ENCODE measurements at places on chromosomes 5 and 9. TPM values are rescaled to one million over a fixed set of nuclear protein-coding genes. Genes with fewer than 3 reads are reported as not detected.

DNA sequence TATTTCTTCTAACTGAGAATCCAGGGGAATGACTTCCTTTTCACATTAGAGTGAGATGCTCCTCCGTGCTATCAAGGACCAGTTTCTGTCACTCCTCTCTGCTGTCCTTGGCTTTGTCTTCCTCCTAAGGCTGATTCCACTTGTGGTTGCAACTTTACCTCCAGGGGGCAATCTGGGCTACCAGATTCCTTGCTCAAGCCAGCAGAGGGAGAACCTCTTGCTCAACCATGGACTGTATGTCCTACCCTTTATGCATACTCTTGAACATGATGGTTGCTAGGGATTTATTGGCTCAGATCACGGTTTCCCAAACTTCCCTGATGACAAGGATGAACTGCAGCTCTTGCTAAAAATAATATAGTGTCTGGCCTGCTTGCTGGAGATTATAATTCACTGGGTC, 24.0 kb downstream of the NNT start:
- H3K36me3 ChIP-seq: no peaks in the 10 kb centered on the region
- no peak overlapping the region for H3K4me3 ChIP-seq
- peaks cover 3% of the 10 kb centered on the region for H3K4me1 ChIP-seq
- no peak for DNase-seq
- no peaks in the 10 kb centered on the region for H3K27me3 ChIP-seq

DNA sequence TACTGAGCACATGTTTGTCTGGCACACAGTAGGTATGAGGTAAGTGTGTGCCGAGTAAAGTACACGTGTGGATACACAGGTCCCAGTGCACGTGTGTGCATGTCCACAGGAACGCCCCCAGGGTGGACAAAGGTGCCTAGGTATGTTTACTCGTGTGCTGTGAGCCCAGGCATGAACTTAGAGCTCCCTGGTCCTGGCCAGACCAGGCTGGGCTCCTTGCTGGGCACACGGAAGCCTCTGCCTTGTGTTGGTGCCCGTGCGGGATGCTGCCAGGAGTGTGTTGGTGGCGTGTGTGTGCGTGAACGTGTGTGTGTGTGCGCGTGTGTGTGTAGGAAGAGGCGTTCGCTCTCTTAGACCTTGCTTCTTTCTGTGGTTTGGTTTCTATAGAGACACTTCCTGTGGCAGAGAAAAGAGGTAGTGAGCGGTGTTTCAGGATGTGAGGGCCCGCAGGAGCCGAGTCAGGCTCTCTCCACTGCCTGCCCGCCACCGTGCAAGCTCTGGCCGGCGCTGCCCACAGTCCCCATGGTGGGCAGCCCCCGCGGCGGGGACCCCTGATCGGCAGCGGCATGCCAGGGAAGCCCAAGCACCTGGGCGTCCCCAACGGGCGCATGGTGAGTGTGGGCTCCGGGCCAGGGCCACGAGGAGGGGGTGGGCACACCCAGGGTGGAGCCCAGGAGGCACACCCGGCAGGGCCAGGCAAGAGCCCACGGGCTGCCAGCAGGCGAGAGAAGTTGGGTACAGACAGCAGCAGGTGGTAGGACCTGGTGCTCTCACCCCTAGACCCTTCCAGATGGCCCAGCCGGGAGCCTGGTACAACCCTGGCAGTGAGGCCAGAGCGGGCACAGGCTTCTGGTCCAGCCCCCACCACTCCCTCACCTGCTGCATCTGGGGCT, at the start of gene RGS14:
RGS14 (plus strand) TSS at position 466 of the 893 bp plus-strand sequence; CDS start at position 567, 101 bp downstream.
- no peaks in the 10 kb centered on the region for H3K27me3 ChIP-seq
- peaks cover 12% of the 10 kb centered on the region for H3K4me1 ChIP-seq
- no peaks in the 10 kb centered on the region for H3K36me3 ChIP-seq
- DNase-seq: no peak
- no peak within 1 kb of the TSS for H3K27ac ChIP-seq

GRCh38 chr9:6334305-6334704, 6.1 kb downstream of the TPD52L3 start:
- H3K27me3 ChIP-seq: no peaks in the 10 kb centered on the region
- H3K27ac ChIP-seq: no peak overlapping the region
- H3K4me3 ChIP-seq: no peak overlapping the region
- no peaks in the 10 kb centered on the region for H3K4me1 ChIP-seq

GRCh38 chr9:1198085-1198484, 147.9 kb downstream of the DMRT2 start:
- no peak for DNase-seq
- no peaks in the 10 kb centered on the region for H3K27me3 ChIP-seq
- H3K4me1 ChIP-seq: peaks cover 27% of the 10 kb centered on the region
- H3K4me3 ChIP-seq: no peak overlapping the region
- peak overlapping the region; percentile 68 for H3K27ac ChIP-seq

Gene PTGS1
- total RNA-seq: 4.0 TPM

Gene ADAMTSL2
- total RNA-seq: 9.3 TPM

Gene OR2K2
- total RNA-seq: not detected

Gene PRRT1B
- not detected for total RNA-seq
